A549 (cell line): ENCODE measurements at places on chromosomes 12 and 14.
A peak's percentile ranks its signal among the peaks of the same experiment; 100 is the strongest.

GRCh38 chr12:115046805-115047204 lies 362.8 kb upstream of the TBX3 start:
- peak; percentile 13 for DNase-seq

- DNase-seq = no peak
Observed at GRCh38 chr14:59484639-59485175, 390 bp downstream of the JKAMP start.

GRCh38 chr12:105024928-105025327 lies 38.8 kb downstream of the NOPCHAP1 start:
- DNase-seq = no peak

GRCh38 chr12:103997286-103997900 lies 31.7 kb downstream of the TDG start:
- no peak for DNase-seq

DNA sequence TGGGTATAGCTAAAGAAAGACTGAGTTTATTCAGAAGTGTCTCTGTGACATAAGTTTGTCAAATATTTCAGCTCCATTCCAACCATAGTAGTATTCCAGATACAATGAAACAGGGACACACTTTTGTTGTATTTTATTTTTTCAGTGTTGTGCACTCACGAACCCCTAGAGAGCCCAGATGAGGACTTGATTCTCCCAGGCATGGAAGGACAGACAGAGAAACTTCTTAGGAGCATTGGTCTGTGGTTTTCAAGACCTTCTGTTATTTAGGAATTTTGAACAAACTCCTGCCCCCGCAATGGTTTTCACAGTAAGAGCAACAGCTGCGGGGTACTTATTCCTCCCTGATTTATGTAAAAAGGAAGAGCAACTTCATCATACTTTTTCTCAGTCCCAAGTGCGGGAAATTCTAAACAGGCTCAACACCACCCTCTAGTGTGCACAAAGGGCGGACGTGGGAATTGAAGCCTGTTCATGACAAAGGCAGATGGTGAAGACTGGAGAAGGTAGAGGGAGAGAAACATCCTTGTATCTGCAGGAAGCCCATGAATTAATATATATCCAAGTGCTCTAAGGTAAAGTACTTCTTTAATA lies 147.6 kb downstream of the PAH start:
- peak; percentile 71 for DNase-seq

- DNase-seq = no peak
Observed at GRCh38 chr12:109858764-109859163, 21.6 kb downstream of the GLTP start.

DNA sequence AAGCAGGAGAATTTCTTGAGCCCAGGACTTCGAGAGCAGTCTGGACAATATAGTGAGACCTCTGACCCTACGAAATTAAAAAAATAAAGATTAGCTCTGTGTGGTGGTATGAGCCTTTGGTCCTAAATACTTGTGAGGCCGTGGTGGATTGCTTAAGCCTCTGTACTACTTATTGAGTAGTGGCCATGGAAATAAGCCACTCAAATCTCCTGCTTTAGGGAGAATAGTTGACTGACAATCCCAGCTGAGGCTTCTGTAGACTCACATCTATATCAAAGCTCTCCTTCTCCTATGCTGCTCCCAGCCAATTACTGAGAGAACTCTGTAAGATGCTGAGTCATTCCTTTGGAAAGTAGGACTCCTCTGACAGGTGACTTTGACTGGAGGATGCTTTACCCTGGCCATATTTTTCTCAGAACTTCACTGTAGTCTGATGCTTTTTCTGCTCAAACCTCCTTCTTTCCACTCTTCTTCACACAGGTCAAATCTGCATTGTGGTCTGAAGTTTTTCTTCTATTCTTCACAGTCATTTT lies 420.2 kb downstream of the SLC6A15 start:
- no peak for DNase-seq

DNA sequence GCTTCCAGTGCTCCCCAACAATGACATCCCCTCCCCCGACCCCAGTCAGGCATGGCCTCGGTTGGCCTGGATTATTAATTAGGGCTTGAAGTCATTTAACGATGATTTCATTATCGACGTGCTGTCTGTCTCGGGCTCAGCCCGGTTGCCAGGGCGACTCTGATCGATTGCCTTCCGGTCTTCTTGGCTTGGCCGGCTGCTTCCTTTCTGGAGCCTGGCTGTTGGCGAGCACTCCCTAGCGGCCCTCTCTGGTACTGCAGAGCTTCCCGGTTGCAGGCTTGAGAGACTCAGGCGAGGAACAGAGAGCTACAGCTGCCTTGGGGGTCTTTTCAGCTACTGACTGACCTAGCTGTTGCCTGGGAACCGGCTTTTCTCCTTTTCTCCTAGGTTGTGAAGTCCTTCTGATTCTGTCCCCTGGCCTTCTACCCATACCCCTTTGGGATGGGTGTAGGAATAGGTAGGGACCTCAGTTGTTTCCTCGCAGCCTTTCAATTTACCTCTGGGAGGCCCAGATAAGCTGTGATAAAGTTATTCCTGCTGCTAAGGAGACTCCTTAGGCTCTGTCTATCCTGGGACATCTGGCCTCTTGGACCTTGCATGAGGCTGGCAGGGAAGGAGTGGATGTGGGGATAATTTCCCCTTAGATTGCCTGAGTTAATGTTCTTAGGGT lies 5.5 kb upstream of the CISTR start:
- peak; percentile 86 for DNase-seq

DNA sequence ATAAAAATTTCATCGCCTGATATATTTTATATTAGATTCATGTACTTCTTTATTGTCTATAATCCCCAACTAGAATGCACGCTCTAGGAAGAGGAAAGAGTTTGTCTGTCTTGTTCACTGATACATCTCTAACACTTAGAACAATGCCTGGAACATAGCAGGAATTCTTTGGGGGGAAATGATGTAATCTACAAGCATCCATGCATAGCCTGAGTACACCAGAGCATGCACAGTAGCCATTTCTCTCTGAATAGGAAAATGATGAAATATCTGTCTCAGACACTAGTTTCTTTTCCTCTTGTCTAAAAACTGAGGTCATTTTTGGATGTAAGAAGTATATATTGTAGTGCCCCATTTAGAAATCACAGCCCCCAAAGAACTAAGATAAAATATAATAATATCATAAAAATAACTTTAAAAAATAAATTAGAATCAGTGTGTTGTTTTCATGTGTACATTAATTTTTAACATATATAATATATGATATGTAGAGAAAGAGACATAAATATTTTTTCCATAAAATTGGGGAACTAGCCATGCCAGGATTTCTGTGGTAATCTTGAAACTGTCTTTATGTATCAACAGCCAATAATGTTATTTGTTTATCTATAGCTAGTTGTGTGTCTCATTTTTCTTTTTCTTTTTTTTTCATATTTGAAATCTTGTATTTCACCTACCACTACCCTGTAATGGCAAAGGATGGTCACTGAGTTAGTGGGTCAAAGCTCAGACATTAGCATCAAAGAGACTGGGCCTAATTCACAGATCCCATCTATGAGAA lies 155.6 kb upstream of the TMCC3 start:
- no peak for DNase-seq

- no peak for DNase-seq
Observed at GRCh38 chr14:35986219-35986573, 160.1 kb downstream of the BRMS1L start.

DNA sequence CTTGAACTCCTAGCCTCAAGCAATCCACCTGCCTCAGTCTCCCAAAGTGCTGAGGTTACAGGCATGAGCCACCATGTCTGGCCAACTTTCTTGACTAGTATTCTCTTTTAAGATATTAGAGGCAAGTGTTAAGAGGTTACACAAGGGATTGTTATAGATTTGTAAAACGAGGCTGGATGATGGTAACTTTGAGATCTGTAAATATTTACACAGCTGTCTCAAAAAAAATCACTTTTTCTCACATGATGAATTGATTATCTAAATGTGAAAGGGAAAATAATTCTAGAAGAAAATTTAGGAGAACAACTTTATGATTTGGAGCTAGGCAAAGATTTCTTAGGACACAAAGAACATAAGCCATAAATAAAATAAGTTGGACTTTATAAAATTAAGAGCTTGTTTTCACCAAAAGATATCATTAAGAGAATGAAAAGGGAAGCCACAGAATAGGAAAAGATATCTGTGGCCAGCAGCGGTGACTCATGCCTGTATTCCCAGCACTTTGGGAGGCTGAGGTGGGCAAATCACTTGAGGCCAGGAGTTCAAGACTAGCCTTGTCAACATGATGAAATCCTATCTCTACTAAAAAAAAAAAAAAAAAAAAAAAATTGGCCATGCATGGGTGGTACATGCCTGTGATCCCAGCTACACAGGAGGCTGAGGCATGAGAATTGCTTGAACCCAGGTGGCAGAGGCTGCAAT lies 77.4 kb downstream of the BBS10 start:
- DNase-seq = no peak

DNA sequence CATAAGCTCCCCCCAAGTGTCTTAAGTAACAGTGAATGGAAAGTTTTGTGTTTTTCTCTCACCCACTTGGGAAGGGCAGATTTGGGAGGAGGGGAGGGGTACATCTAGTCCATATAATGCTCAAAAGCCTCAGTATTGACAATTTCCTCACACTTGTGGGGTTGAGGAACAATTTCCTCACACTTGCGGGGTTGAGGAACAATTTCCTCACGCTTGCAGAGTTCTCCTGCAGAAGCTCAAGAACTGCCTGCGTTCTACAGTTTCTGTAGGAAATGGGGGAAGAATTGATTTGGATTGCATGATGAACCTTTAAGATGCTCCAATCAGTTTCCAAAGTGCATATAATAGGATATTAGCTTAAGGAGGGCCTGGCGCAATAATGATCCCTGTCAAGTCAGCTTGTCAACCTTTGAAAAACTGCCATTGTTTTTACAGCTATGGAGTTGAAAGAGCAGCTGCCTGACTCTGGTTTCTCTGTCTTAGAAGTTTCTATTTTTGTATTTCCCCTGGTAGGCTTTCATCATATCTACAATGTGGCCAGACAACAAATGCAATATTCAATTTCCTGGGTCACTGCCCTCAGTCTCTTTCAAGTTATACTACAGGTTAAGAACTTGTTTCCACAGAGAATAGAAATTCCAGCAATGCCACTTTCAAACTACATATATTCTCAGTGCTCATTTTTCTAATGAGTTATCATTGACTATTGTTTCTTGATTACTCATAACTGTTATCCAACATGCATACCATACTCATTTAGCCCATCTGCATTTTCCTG lies 66.5 kb downstream of the PLEKHG7 start:
- DNase-seq = no peak

DNA sequence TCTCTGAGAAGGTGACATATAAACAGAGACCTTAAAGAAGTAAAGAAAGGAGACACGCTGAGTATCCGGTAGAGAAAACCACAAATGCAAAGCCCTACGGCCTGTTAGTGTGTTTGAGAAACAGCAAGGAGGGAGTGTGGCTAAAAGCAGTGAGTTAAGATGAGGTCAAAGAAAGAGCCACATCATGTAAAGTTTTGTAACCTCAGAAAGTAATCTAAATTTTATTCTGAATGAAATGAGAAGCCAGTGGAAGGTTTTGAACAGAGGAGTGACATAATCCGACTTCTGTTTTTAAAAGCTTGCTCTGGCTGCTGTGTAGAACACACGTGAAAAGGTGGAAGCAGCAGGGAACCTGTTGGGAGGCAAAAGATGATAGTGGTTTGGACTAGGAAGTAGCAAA lies 32.6 kb downstream of the PPP2R5E start:
- DNase-seq = no peak

DNA sequence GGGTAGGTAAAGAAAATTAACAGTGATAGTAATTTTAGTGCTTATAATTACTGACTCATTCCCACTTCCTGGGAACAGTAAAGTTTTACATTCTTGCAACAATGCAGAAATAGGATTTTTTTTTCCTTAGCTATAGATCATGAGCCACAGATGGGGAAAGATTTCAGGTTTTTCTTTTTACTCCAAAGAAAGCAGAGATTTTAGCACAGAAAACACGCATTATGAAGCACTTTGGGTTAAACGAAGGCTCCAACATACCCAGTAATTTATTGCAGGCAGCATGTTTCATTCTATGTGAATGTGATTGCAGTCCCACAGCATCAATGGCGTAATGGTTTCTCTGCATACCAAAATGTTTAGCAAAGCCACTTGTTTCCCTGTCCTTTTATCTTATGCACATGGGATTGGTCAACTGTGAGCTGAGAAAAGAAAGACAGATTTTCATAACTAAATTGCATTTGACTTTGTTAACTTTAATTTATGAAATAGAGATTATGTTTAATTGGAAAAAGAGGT lies 124.6 kb upstream of the E2F7 start:
- DNase-seq = no peak

DNA sequence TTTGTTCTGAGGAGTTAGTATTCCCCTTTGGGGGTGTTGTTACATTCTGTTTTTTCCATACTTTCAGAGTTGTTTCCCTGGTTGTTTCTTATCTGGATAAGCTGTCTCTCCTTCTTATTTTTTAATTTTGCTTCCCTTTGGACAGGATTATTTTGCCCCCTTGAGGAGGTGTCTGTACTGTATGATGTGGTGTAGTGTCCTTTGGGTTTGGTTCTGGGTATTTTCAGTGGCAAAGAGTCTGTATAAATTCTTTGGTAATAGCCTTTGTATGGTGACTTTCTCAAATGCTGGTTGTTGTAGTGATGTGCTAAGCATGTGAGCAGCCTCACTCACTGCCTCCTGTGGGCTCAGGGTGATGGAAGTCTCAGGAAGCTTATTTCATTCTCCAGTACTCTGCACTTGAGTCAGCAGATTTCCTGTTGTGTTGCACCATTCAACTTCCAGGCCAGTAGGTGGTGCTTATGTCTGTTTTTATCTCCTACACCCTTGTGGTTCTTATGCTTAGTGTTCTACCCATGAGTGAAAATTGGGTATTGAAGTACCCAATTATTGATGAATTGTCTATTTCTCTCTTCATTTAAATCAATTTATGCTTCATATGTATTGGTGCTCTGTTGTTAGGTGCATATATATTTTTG lies 103.3 kb upstream of the PMCH start:
- peak; percentile 67 for DNase-seq

DNA sequence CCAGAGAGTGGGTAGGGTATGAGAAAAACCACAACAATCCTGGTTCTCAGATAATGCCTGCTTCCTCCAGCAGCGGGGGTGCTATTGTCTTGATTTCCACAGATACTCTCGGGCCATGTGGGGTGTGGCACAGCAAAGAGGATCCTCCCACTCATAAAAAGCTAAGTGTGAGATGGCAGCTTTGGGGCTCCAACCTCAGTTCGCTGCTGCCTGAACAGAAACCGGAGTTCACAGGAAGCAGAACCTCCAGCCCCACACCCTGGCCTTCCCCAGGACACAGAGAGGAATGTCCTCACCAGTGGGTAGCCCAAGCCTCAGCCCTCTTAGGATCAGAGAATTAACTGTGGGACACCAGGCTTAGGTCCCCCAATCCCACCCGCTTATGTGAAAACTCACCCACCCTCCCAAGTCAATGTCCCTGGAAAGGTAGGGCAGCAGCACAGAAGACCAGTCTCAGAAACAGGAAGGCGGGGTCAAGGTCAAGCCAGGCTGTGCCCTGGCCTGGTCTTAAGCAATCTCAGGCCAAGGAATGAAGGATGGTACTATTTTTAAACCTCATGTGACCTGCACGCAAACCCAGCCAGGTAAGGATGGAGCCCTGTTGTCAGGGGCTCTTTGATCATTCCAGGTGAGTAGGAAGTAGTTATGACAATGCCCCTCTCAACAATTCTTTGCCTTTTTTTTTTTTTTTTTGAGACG lies 9.0 kb downstream of the KCTD10 start:
- DNase-seq = no peak

GRCh38 chr14:28023853-28024252 lies 742.7 kb upstream of the FOXG1 start:
- no peak for DNase-seq
